ENCODE measurements at places on chromosomes 1 and 21. TPM values are rescaled to one million over a fixed set of nuclear protein-coding genes. Genes with fewer than 3 reads are reported as not detected.

DNA sequence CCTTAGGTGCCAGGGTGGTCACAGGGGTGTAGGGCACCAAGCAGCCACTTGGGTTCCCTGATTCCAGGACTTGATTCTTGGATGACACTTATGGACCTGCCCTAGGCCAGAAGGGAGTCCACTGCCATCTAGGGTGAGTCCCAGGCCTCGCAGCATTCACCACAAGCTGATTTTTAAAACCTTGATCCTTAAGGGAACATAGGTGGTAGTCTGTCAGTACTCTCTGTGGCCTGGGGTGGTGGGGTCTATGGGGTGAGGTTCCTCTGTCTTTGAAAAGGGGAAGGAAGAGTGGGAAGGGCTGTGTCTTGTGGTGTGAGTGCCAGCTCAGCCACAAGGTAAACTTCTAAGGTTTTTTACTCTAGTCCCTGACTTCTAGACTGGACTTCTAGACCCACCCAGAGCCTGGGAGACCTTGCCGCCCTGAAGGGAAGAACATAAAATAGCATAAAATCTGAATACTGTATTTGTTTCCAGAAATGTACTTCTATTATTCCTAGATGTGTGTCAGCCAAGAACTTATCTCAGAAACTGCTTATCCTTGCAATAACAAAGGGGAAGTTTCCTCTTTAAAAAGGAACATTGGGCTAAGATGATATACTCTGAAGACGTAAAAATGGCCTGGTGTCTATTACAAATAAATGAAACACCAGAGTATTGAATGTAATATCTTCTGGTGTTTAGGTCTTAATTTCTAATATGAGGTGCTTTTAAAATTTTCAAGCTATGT lies 757.3 kb downstream of the LTN1 start:
- H3K4me1 ChIP-seq: no peaks in the 10 kb centered on the region
- H3K36me3 ChIP-seq: no peaks in the 10 kb centered on the region
- no peak for DNase-seq
- no peaks in the 10 kb centered on the region for H3K27me3 ChIP-seq
- no peak overlapping the region for H3K27ac ChIP-seq

GRCh38 chr1:214031267-214031650 lies 43.5 kb downstream of the PROX1 start:
- H3K4me3 ChIP-seq: no peak overlapping the region
- H3K4me1 ChIP-seq: no peaks in the 10 kb centered on the region

- H3K27ac ChIP-seq: no peak overlapping the region
- no peak for DNase-seq
- H3K36me3 ChIP-seq: peaks cover 17% of the 10 kb centered on the region
- H3K27me3 ChIP-seq: no peaks in the 10 kb centered on the region
- H3K4me1 ChIP-seq: no peaks in the 10 kb centered on the region
These were observed 37.4 kb upstream of the C1orf198 start for GRCh38 chr1:230905733-230906132.

- no peak overlapping the region for H3K27ac ChIP-seq
- no peaks in the 10 kb centered on the region for H3K4me1 ChIP-seq
- peaks cover 13% of the 10 kb centered on the region for H3K27me3 ChIP-seq
- no peaks in the 10 kb centered on the region for H3K36me3 ChIP-seq
These were observed 52.0 kb downstream of the TAS1R2 start for GRCh38 chr1:18807334-18808063.

PFKL gene
- total RNA-seq: 200 TPM

- H3K36me3 ChIP-seq: peaks cover 2% of the 10 kb centered on the region
- no peak overlapping the region for H3K4me3 ChIP-seq
- no peak overlapping the region for H3K27ac ChIP-seq
These were observed 107.0 kb downstream of the TGFBR3 start for GRCh38 chr1:91778964-91779363.

CDK11A gene
- 64.8 TPM for total RNA-seq

DNA sequence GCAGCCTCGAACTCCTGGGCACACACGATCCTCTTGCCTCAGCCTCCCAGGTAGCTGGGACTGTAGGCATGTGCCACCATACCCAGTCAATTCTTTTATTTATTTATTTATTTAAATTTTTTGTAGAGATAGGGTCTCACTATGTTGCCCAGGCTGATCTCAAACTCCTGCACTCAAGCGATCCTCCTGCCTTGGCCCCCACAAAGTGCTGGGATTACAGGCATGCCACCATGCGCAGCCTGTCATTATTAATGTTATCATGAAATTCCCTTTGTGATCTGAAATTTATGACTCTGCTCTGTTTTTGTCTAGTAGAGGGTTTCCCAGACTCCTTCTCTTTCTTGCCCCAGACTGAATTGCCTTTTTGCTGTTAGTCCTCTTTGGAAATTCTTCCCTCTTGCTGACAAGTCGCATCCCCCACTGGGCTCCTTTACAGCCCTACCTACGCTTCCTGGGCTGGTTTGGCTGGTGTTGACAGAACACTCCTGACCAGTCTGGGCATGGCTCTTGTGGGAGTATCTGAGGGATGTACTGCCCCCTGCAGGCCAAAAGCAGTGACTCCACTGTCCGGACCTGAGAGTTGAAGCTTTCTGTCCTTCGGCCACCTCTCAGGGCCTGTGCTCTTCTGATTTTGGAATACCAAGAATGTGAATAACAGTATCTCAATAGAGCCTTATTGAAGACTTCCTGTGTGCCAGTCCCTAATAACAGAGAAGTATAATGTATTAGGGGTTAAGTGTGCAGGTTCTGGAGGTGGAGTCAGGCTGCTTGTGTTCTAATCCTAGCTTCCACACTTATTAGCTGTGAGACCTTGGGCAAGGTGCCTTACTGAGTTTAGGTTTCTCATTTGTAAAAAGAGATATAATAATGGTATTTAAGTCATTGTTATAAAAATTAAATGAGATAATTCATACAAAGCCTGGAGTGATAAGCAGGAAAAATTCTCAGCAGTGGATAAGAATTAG lies 28.2 kb downstream of the TCEANC2 start:
- peak; percentile 82 for DNase-seq
- peaks cover 4% of the 10 kb centered on the region for H3K36me3 ChIP-seq
- H3K4me3 ChIP-seq: no peak overlapping the region
- peaks cover 7% of the 10 kb centered on the region for H3K4me1 ChIP-seq
- H3K27me3 ChIP-seq: no peaks in the 10 kb centered on the region

NBPF4 gene
- not detected for total RNA-seq

GRCh38 chr1:111462370-111463028 lies 11.3 kb upstream of the C1orf162 start:
- H3K27me3 ChIP-seq: no peaks in the 10 kb centered on the region
- peaks cover 15% of the 10 kb centered on the region for H3K4me1 ChIP-seq
- H3K36me3 ChIP-seq: peaks cover 46% of the 10 kb centered on the region
- no peak overlapping the region for H3K4me3 ChIP-seq
- H3K27ac ChIP-seq: no peak overlapping the region
- no peak for DNase-seq

- no peak overlapping the region for H3K27ac ChIP-seq
- no peak for DNase-seq
- H3K4me3 ChIP-seq: no peak overlapping the region
- no peaks in the 10 kb centered on the region for H3K36me3 ChIP-seq
- H3K4me1 ChIP-seq: peaks cover 10% of the 10 kb centered on the region
- H3K27me3 ChIP-seq: peaks cover 22% of the 10 kb centered on the region
These were observed 4.3 kb downstream of the INSRR start for GRCh38 chr1:156854634-156855033.

DNA sequence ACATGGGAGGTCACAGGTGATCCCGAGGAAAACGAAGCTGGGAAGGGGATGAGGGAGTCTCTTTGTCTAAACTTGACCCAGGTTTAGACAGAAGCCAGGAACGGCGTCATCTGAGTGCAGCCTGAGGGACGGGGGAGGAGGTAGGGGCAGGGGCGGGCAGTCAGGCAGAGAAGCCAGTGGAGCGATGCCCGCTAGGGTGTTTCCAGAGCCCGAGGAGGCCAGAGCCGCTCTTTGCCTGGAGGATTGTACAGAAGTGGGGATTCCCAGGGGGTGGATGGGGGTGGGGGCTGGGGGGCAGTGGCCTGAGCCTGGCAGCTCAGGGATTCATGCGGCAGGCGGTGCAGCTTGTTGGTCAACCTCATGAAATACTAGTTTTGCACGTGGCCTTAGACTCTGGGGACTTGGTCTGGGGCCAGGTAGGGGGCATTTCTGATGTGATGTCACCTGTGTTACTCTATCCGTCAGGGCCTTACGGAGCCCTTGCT lies 58.4 kb downstream of the VPS26C start:
- no peak overlapping the region for H3K4me3 ChIP-seq
- H3K4me1 ChIP-seq: peaks cover 19% of the 10 kb centered on the region
- H3K36me3 ChIP-seq: peaks cover 4% of the 10 kb centered on the region
- no peak overlapping the region for H3K27ac ChIP-seq
- peaks cover 1% of the 10 kb centered on the region for H3K27me3 ChIP-seq
- DNase-seq: no peak

AMY1B gene
- total RNA-seq: not detected

DNA sequence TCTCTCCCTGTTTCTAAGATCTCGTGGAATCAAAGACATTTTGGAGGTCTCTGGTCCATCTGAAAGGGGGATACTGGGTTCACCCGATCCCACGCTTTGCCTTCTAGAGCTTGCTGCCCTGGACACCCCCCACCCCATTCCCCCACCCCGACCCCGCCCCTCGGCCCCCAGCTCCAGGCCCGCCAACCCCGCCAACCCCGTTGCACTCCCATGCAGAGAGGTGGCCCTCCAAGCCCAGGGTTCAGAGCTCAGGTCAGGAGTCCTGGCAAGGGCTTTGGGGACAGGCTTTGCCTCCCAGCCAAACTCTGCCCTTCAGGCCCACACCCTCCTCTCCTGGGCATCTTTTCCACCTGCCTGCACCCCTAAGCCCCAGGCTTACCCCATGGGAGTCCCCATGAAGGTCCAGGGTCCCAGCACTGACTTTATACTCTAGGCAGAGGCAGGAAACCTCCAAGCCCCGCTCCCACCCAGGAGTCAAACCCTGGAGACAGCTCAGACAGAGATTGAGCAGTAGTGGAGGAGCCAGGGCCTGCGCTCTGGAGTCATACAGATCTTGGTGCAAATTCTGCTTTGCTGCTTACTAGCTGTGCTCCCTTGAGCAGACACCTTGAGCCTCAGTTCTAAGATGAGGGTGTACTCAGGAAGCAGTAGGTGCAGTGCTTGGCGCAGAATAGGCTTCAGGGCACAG lies 155.9 kb downstream of the FOXD2 start:
- no peaks in the 10 kb centered on the region for H3K36me3 ChIP-seq
- peaks cover 28% of the 10 kb centered on the region for H3K27me3 ChIP-seq
- H3K27ac ChIP-seq: no peak overlapping the region

DNA sequence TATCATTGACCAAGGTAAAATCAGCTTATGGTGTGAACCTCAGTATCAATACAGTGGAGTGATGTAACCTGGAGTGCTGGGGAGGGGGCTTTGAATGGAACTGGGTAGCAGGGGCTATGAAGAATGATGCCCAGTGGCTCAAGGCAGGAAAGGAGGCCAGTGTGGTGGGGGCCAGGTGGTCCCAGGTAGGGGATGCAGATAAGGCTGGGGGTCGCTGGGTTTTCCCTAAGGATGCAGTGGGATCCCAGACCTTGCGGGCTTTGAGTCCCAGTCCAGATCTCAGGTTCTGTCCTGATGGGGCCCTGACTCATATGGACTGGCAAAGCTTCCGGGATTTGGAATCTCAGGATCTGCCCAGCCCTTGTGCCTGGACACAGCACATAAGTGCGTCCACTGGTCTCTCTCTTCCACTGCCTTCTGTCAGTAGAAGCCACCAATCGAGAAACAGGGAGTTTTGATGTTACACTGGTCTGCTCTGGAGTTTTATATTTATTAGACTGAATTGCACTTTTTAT lies 52.0 kb downstream of the S100B start:
- peak overlapping the region; percentile 87 for H3K27ac ChIP-seq
- H3K36me3 ChIP-seq: peaks cover 32% of the 10 kb centered on the region
- no peak overlapping the region for H3K4me3 ChIP-seq

- DNase-seq: peak; percentile 44
- H3K4me1 ChIP-seq: peaks cover 80% of the 10 kb centered on the region
- peak overlapping the region; percentile 79 for H3K27ac ChIP-seq
- no peak overlapping the region for H3K4me3 ChIP-seq
These were observed 5.2 kb downstream of the CYB561D1 start for GRCh38 chr1:109499081-109499480.

DNA sequence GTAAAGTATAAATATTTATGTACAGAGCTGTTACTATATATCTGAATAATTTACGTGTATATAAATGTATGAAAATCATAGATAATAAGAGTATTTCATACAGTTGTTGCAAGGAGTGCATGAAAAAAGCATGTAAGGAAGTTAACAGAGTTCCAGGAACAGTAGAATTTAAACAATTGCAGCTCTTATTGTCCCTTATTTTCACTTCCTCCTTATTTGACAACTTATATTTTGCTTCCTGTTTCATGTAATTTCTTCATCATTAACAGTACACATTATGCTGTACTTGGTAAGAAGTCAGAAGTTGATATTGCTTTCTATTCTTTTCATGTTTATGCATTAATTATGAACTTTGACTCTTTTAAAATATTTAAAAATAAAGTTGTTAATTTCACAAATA lies 681.5 kb downstream of the LRRIQ3 start:
- H3K4me1 ChIP-seq: no peaks in the 10 kb centered on the region
- no peaks in the 10 kb centered on the region for H3K27me3 ChIP-seq
- H3K36me3 ChIP-seq: no peaks in the 10 kb centered on the region
- H3K4me3 ChIP-seq: no peak overlapping the region

- peak; percentile 20 for DNase-seq
- H3K27ac ChIP-seq: peak overlapping the region; percentile 39
- peak overlapping the region; percentile 80 for H3K4me3 ChIP-seq
- no peaks in the 10 kb centered on the region for H3K27me3 ChIP-seq
These were observed 969 bp downstream of the ACAP3 start for GRCh38 chr1:1306661-1307260.

Data from activated CD8-positive, alpha-beta T cell treated with anti-CD3 and anti-CD28 coated beads for 36 hours (primary cell).